Kidney glomerular epithelial cell (primary cell): ENCODE measurements at places on chromosomes 7 and 10.
A peak's percentile ranks its signal among the peaks of the same experiment; 100 is the strongest.

DNA sequence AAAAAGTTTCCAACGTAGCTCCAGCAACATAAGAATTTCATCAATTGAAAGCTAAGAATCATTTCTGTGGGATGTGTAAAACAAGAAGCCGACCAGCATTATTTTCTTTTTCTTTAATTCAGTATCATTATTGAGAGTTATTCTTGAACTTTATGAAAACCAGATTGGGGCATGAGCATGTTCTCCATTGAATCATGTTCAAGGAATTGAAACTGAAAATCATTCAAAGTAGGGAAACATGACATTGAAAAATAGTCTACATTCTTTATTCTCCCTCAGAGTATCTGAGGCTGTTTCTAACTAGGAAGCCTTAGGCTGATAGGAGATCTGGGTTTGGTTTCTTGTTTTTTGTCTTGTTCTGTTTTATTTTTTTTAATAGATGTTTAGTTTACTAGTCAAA, 253.7 kb downstream of the DYNC1I1 start:
- DNase-seq = no peak

- peak; percentile 78 for DNase-seq
These were observed 60.9 kb upstream of the ACSM6 start for GRCh38 chr10:95133016-95133752.

- no peak for DNase-seq
These were observed 4.4 kb downstream of the MYO3A start for GRCh38 chr10:25938405-25938804.

DNA sequence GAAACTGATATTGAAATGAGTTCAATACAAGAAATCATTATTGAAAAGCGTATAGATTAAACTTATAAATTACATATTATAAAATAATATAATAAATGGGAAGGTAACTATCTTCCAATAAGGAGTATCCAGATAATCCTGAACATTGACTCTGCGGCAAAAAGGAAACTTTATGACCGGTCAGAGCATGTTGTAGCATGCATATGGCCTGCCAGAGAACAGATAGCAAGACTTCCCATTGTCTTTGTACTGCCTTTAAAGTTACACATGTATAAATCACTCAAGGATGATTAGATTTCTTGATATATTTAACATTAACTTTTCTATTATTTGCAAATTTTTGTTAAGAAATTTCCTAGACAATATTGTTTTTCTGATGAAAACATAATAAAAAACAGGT, 56.2 kb upstream of the ETV1 start:
- no peak for DNase-seq

DNA sequence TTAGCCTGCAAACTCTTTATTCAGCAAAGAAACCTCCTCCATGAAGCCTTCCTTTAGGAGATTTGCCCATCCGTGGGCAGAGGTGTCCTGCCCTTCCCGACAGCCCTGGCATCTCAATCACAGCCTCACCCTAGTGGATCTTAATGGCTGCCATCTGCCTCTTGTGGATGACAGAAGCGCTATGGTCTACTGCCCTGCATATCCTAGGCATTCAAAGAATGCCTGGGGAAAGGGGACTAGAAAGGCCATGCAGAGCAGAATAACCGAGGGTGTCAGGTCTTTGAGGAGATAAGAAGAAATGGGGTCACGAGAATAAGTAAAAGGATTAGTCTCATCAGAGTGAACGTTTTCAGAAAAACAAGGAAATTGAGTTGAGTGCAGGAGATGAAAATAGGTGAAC, 57.7 kb upstream of the SPOCK2 start:
- peak; percentile 38 for DNase-seq

DNA sequence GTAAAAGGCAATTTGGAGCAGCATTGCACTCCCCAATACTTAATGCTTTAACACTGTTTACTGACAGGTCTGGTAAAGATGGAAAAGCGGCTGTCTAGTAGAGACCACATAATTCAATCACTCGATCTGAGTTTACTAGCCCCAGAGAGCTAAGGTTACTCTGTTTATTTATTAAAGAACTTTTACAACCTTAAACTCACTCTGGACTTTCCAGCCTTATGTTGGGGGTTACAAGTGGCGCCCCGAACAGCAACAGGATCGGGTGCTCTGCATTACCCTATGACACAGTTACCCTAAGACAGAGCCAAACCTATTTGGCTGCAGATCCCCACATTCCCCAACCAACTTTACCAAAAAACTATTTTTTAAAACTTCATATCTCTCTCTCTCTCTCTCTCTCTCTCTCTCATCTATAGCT, 43.9 kb downstream of the MRPS24 start:
- no peak for DNase-seq

- peak; percentile 15 for DNase-seq
These were observed 174.8 kb downstream of the DKK1 start for GRCh38 chr10:52488606-52489485.

DNA sequence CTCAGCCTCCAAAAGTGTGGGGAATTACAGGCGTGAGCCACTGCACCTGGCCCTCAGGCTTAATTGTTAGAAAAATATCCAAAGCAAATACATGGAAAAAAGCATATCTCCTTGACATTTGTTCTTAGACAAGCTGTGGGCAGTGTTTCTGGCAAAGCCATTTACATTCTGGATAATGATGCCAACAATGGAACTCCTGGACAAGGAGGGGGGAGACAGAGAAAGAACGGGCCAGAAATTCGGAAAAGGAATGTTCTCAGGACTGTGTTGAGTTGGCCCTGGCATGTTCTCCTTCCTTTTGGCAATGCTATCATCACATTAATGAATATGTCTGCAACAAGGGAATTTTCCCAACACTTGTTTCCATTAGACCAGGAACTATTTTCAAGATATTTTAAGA, 88.7 kb downstream of the UBE2H start:
- DNase-seq = no peak

DNA sequence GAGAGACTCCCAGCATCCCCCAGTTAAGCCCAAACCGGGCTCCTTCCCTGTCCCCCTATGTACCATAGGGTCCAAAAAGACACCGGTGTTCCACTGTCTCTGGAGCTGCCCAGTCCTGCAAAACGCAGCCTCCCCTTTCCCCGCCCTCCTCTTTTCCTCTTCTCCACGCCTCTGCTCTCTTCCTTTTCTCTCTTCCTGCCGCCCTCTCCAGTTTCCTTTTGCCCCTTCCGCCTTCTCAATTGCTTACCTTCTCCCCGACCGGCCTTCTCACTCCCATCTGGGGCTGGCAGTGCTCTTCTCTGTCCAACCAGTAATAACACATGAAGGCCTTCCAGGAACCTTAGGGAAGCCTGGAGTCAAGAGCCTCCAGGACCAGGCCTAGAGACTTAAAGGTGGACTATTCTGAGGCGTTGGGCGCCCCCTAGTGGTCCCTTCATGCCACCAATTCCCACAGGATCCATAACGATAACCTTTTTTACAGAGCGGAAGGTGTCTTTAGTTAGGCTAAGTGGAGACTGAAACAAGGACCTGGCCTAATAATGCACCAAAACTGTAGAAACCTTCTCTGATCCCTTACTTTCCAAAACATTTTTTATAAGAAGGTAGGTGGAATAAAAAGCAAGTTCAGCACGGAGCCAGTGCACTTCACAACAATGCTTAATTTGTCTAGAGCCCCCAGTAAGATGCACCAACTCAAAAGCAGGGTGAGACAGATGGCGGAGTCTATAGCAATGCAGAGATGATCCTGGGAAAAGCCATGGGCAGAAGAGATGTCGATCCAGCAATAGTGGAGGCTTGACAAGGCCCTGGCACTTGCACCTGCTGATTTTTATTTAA, 27.2 kb upstream of the MSRB2 start:
- peak; percentile 54 for DNase-seq

DNA sequence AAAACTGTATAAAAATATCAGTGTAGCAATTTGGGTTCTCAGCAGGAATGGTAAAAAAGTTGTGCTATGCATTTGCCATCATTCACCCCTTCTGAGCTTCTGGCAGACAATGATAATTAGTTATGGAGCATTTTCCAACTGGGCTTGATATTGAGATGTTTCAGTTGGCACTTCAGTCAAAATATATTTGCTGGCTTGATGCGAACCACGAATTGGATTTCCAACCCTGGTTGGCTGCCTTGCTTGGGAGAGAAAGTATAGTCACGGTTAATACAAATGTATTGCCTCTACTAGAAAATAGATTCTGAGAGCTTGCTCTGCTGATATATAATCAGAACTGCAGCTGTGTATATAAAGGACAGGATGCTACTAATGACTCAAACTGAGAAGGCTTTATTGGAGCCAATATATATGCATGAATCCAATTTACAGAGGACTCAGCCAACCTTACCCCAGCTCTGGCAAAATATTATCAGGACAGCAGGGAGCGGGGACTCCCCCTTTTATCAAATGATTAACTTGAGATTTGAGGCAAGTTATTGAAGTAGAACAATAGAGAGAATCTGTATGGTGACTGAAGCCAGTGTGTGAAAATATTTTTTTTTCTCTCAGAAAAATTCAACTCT, 219.8 kb upstream of the SMIM30 start:
- no peak for DNase-seq

- DNase-seq = no peak
These were observed 2.6 kb upstream of the VIPR2 start for GRCh38 chr7:159147246-159147645.

- DNase-seq = peak; percentile 74
These were observed 27.0 kb downstream of the CALML3 start for GRCh38 chr10:5551531-5552375.
